ENCODE measurements at places on chromosomes 7 and 10. TPM values are rescaled to one million over a fixed set of nuclear protein-coding genes. Genes with fewer than 3 reads are reported as not detected.

The DPCD gene
- 48.5 TPM for polyA plus RNA-seq

The XRCC2 gene
- 8.9 TPM for polyA plus RNA-seq

The EN2 gene
- 0.42 TPM for polyA plus RNA-seq

The COL1A2 gene
- 650 TPM for polyA plus RNA-seq

The TAS2R41 gene
- polyA plus RNA-seq: not detected

Data from renal cortex interstitium (tissue), 15 donors.